ENCODE measurements at places on chromosomes 12 and 14.

GRCh38 chr14:105069522-105069870, 4.3 kb upstream of the GPR132 start:
- no peaks in the 10 kb centered on the region for H3K36me3 ChIP-seq
- H3K27ac ChIP-seq: no peak overlapping the region
- no peaks in the 10 kb centered on the region for H3K4me1 ChIP-seq
- no peak overlapping the region for H3K4me3 ChIP-seq

GRCh38 chr12:53501615-53502181, 615 bp downstream of the TARBP2 start:
- H3K27me3 ChIP-seq: no peaks in the 10 kb centered on the region
- H3K27ac ChIP-seq: peak overlapping the region; percentile 68
- peaks cover 3% of the 10 kb centered on the region for H3K4me1 ChIP-seq
- no peak for DNase-seq

DNA sequence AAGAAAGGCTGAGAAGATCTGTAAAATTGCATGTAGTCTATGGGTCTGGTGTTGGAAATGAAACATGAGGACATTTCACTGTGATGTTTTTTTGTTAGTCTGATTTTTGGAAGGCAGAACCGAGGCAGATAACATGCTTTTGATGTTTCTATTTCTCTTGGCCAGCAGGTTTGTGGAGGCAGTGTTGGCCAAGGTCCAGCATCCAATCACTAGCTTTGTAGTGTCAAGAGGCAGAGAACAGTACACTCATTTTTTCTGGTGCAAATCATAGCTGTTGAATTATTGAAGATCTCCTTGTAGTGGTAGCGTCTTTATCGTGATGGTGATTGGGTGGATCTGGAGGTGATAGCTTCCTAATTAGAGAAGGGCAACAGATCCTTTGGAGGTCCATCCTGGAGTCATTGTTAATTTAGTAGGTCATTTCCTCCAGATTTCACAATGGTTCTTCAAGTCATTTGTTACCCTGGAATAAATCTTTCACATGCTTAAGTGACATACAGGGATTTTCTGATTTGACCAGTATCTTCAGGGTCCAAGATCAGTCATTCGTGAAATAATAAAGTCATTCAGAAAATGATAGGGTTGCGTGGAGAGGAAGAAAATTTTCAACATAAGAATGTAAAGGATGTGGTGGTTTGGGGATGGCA, 252.4 kb upstream of the CPNE8 start:
- no peaks in the 10 kb centered on the region for H3K27me3 ChIP-seq
- no peaks in the 10 kb centered on the region for H3K36me3 ChIP-seq
- no peak for DNase-seq
- no peaks in the 10 kb centered on the region for H3K4me1 ChIP-seq

DNA sequence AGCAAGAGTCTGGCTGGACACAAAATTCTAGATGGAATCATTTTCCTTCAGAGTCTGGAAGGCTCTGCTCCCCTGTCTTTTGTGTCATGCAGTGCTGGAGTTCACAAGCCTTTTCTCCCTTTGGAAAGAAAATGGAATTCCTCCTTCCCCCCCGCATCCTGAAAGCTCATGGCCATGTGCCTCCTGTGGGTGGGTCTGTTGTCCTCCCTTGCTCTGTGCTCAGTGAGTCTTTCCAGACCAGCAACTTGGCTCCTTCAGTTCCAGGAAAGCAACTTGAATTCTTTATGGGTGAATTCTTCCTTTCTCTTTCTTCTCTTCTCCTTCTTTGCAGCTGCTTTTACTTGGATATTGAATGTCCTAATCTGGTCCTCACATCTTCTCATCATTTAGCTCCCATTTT, 70.2 kb downstream of the TUNAR start:
- DNase-seq: no peak
- H3K4me3 ChIP-seq: no peak overlapping the region
- no peaks in the 10 kb centered on the region for H3K4me1 ChIP-seq
- H3K36me3 ChIP-seq: no peaks in the 10 kb centered on the region
- peaks cover 15% of the 10 kb centered on the region for H3K27me3 ChIP-seq

DNA sequence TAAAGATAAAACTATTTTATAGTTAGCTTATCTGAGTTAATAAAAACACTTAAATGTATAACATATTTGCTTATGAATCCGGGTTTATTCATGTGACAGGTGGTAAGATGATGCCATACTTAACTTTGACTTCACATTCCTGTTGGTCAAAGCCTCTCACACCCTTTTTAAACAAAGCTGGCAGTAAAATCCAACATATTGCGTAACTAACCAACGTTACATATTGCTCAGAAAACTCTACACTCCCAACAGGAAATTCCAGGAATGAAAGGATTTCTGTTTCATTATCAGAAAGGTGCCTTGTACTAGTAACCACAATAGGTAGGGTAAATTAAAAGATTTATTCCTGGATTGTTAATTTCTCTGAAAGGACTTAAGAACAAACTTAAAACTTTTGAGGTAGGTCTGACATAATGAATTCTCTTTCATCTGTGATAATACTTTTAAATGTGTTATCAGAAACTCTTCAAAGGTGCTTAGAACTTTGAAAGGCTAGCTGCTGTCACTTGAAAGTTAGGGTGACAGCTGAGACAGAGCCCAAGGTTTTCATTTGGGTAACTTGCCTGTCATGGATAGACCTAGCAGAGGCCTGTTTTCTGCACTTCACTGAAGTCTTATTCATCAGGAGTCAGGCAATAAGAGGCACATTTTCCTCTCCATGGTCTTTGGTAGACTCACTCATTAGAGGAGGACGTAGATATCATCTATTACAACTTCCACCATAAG, 23.8 kb upstream of the CATSPERB start:
- no peaks in the 10 kb centered on the region for H3K27me3 ChIP-seq
- DNase-seq: no peak
- H3K27ac ChIP-seq: peak overlapping the region; percentile 87

- no peaks in the 10 kb centered on the region for H3K36me3 ChIP-seq
- H3K27me3 ChIP-seq: peaks cover 11% of the 10 kb centered on the region
- no peaks in the 10 kb centered on the region for H3K4me1 ChIP-seq
- no peak overlapping the region for H3K27ac ChIP-seq
These were observed 2.3 kb upstream of the DIO2 start for GRCh38 chr14:80213602-80214001.

GRCh38 chr12:92301356-92301755, 155.7 kb upstream of the BTG1 start:
- H3K27me3 ChIP-seq: no peaks in the 10 kb centered on the region
- H3K4me3 ChIP-seq: no peak overlapping the region
- DNase-seq: no peak
- H3K4me1 ChIP-seq: no peaks in the 10 kb centered on the region
- H3K27ac ChIP-seq: no peak overlapping the region

GRCh38 chr12:2606186-2606910, 188.4 kb upstream of the FKBP4 start:
- no peaks in the 10 kb centered on the region for H3K4me1 ChIP-seq
- H3K27me3 ChIP-seq: peaks cover 30% of the 10 kb centered on the region
- no peaks in the 10 kb centered on the region for H3K36me3 ChIP-seq

Measured in RWPE2 (cell line).